ENCODE measurements at places on chromosomes 4 and X.

- DNase-seq, result no peak
Measured at GRCh38 chr4:132026166-132026565, 1122.9 kb upstream of the PCDH10 start.

GRCh38 chrX:21655901-21656586 lies 2.1 kb downstream of the KLHL34 start:
- no peak for DNase-seq

- DNase-seq, result no peak
Measured at GRCh38 chrX:137916090-137916746, 350.3 kb downstream of the ZIC3 start.

GRCh38 chr4:118834070-118834469 lies 1.9 kb downstream of the SEC24D start:
- peak; percentile 20 for DNase-seq

- no peak for DNase-seq
Measured at GRCh38 chrX:135893294-135893817, at the start of the genes CT45A10 and SAGE1. Gene CT45A10, minus strand, starts transcription at chrX:135893444. Its CDS starts 8,100 bp downstream, at chrX:135885344. Gene SAGE1, plus strand, starts transcription at chrX:135893716. Its CDS starts 2,527 bp downstream, at chrX:135896243.

- no peak for DNase-seq
Measured at GRCh38 chr4:147596377-147596776, 20.8 kb upstream of the TMEM184C start.

DNA sequence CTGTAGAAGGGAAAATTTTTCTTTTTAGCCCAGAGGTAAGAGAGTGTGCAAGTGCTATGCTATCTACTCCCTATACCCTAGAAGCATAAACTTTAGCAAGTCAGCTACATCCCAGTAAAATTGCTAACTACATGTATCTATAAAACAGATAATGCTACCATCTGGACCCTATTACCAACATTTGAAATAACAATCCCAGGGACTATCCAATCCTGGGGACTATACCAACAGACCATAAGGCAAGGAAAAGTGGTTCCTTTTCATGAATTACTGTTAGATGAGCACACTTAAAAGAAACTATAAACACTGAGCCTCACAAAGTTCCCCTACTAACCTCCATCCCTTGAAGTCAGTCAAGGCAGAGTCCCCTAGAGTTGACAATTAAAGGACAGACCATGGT lies 213.6 kb upstream of the VEGFC start:
- DNase-seq, result no peak

DNA sequence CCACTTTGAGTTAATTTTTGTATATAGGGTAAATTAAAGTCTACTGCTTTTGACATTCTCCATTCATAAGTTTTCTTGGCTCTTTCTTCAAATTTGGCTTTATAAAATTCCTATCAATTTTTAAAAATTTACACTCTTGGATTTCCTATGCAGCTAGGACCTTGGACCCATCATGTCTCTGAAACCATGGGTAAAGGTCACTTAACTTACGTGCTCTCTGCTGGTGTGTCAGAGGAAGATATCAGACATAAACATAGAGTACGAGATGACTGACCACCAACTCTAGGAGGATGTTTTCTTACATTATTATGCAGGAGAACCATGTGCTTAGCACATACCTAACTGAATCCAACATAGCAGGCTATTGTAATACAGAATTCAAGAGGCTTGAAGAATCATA lies 62.5 kb upstream of the C1GALT1C1 start:
- DNase-seq, result no peak

DNA sequence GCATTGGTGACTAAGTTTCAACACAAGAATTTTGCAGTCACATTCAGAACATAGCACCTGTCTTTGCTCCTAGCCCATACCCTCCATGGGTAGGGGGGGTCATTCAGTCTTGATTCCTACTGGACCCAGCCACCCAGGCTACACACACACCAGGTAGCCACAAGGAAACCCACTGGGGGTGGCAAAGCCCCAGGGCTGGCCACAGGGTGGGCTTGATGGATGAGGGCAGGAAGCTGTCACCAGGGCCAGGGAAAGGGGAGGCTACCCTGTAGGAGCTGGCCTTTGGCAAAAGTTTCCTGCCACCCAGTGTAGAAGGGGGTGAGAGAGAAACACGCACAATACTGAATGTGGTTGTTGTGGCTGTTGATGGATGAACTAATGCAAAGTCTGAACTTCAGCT lies 74.5 kb upstream of the NKX1-1 start:
- DNase-seq, result no peak

DNA sequence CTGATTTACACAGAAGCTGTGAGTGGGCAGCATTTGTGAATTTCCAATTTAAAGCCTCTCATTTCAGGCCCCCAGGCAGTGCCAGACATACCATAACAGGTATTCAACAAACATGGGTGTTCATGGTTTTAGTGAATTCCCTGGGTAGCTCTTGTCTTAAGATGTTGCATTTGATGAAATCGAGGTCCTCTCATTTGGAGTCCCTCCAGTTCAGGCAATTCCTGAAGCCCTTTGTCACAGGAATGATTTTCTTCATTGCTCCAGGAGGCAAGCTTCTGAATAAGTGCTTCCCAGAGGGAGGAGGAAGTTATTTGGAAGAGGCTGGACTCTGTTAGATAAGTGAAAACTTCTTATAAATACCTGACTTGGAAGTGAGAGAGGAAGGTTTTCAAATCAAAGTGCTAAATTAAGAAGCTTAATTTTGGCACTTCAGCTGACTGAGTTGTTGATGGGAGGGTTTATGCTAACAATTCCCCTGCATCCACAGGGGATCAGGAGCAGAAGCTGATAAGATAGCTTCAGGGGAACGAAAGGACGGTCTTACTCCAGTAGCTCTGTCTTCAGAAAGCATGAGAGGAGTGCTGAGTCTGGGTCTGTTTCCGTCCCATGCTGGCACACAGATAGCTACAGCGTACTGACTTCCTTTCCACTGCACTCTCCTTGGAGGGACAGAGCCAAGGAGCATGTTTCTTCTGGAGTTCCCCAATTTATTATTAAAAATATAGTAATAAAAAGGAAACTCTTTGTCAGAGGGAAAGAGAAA lies 543.1 kb downstream of the GBA3 start:
- DNase-seq, result no peak

- DNase-seq, result peak; percentile 43
Measured at GRCh38 chrX:120251471-120252011, 929 bp downstream of the ZBTB33 start.

- no peak for DNase-seq
Measured at GRCh38 chrX:39591099-39591498, 506.7 kb downstream of the BCOR start.

DNA sequence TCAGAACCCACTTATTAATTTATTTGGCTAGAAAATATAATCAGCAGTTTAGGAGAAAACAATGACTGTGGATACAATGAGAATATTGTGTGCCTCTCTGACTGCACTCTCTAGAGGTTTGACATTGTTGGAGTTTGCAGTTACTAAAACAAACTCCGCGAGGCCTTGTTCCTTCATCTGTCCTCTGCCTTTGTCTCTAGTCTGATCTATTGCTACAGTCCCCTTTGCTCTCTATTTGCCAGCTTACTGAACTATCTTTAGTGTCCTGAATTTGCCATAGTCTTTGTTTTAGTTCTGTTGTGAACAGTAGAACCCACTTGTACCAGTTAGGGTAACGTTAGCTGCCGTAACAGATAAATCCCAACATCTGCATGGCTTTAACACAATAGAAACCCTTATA lies 81.4 kb upstream of the RPS6KA3 start:
- no peak for DNase-seq

DNA sequence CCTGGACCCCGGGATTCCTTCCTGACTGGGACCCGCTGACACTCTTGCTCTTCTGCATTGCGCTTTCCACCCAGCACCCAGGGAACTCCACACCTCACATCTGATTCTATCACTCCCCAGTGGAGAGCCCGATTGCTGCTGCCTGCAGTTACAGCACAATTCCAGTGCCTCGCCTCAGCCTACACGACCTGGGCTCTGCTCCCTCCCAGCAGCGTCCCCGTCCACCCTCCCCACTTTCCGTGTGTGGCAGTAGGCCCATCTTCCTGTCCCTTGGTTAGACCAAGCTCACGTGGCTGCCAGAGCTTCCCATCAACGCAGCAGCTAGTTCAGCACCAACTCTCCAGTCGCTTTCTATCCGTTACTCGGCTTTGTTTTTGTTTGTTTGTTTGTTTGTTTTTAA lies 66.6 kb upstream of the SORBS2 start:
- DNase-seq, result no peak

GRCh38 chrX:3521396-3521795 lies 174.9 kb upstream of the MXRA5 start:
- no peak for DNase-seq

DNA sequence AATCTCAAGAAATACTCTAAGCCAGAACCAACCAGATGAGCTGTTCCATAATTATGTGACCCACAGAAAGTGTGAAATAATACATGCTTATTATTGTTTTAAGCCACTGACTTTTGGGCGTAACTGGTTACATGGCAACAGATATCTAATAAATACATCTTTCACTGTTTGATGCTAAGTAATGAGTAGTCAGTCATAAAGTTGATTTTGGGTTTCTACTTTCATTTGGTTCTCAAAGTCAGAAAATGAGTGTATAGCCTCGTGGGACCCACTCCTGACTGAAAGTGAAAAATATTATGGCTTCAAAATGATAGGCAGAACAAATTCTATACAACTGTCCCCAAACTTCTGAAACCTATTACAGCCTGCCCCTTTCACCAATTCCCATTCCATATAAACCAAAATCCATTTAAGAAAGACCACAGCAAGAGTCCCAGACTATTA lies 88.0 kb upstream of the CBR4 start:
- DNase-seq, result no peak

DNA sequence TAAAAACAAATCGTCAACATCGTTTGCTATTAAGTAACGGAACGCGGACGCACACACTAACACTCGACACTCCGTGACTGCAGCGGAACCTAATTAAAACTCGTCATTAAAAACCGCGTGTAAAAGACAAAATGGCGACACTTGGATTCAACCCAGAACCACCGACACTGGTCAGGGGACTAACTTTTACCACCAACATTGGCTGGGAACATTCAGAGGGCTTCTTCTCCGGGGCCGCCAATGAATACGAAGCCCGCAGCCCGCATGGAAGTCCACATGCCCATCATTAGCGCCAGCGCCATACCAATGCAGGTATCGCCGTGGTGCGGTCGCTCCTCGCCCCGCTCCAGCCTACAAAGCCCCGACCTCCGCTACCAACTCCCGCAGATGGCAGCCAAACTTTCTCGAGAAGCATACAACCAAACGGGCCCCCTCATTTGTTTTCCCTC lies 498 bp downstream of the RBMX start:
- DNase-seq, result peak; percentile 37

GRCh38 chrX:3806630-3807029 lies 93.2 kb upstream of the PRKX start:
- no peak for DNase-seq

DNA sequence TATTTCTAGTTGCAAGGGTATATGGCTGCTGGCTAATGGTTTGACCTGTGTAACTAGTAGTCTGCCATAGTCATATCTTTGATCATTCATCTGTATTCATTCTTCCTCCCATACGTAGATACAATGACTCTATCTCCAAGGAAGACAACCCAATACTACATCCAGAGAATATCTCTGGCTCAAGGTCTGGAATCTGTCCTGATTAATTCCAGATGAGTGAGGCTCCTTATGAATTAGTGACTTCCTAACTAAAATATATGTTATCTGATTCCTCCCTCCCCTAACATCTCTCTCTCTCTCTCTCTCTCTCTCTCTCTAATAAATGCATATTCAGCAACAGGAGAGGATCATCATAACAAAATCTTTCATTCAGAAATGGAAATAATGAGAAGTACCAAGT lies 641.5 kb downstream of the FAT4 start:
- no peak for DNase-seq

DNA sequence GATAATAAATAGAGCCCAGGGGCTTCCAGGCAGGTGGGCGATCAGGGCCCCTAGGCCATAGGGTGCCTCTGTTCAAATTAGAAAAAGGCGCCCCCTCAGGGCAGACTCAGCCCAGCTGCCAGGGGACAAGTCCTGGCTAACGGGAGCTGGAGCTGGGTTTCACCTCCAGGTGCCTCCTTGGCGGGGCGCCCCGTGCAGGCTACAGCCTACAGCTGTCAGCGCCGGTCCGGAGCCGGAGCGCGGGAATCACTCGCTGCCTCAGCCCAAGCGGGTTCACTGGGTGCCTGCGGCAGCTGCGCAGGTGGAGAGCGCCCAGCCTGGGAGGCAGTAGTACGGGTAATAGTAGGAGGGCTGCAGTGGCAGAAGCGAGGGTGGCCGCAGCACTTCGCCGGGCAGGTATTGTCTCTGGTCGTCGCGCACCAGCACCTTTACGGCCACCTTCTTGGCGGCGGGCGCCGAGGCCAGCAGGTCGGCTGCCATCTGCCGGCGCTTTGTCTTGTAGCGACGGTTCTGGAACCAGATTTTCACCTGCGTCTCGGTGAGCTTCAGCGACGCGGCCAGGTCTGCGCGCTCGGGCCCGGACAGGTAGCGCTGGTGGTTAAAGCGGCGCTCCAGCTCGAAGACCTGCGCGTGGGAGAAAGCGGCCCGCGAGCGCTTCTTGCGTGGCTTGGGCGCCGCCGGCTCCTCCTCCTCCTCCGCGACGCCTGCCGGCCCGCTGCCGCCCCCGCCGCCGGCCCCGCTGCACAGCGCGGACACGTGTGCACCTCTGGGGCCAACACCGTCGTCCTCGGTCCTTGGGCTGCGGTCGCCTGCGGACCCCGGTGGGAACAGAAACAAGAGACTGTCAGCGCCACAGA lies 2.4 kb downstream of the NKX3-2 start:
- no peak for DNase-seq

GRCh38 chr4:108933046-108933445 lies 170.2 kb upstream of the ETNPPL start:
- no peak for DNase-seq

- peak; percentile 84 for DNase-seq
Measured at GRCh38 chrX:37349221-37350033, at the start of gene PRRG1. Gene PRRG1, plus strand, starts transcription at chrX:37349364. Its CDS starts 56,886 bp downstream, at chrX:37406250.

DNA sequence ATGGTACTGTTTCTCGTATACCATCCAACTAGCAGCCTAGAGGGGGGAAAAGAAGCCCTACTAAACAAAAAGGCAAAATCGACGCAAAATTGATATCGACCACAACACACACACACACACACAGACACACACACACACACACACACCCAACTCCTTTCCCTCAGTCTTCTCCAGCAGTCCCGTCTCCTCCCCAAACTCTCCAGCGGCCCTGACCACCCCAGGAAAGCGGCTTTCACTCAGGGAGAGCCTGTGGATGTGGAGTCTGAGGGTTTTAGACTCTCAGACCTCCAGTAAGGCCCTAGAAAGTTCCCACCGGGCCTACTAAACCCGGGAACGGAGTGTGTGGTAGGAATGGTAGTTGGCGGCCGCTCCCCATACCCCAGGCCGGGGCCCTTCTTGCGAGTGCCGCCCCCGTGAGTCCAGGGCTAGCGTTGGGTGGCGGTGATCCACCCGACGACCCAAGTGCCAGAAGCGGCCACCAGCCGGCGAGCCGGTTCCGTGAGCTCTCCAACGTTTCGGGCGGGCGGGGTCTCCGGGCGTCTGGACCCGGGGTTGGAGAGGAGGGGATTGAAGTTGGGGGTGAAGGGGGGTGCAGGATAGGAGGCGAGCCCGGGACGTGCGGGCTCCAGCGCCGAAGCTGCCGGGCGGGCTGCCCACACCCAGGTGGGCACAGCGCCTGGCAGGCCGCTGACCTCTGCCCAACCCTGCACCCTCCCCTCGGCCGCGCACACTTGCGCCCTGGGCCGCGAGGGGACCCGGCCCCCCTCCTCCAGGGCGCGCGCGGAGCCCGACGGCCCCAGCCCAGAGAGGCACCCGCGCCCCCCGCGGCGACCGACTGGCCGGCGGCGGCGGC lies 13.7 kb downstream of the ARX start:
- no peak for DNase-seq
